ENCODE measurements at places on chromosomes 5 and 9.

GRCh38 chr5:1317921-1318565 lies 23.2 kb upstream of the TERT start:
- DNase-seq, result no peak

DNA sequence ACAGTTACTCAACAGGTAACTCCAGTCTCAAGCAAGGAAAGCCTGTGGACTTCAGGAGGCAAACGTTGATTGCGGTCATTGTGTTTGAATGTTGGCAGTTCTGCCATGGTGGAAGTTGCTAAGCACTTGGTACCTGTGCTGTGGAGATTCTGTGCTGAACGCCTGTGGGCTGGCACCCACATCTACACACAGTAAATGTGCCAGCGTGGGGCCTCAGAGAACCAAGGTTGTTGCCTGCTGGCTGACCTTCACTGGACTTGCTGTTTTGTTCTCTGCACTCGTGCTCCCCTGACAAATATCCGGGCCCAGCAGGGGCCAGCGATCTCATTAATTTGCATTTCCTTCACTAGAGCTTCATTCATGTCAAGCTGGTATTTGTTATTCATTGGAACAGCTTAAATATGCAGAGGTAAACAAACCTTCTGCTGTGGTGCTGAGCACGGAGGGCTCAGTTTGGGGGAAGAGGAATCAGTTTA lies 141.8 kb downstream of the PRKACG start:
- DNase-seq, result no peak

DNA sequence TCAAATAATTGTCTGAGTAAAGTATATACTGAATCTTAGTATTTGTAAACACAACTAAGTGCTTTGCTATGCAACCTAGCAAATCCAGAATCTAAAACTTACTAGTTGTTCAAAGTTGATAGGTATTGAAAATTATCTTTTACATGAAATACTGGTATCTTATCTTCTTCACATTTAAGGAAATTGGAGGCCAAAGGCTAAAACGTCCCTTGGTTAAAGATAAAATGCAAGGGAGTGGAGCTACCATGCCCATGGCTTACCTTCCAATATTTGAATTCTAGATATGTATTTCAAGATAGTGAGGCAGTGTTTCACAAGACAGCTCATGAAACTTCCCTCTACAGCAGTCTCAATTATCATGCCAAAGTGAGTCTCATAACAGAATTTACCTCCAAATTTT lies 373.5 kb downstream of the KIAA0825 start:
- DNase-seq, result no peak

GRCh38 chr9:127463382-127463781 lies 12.1 kb downstream of the LRSAM1 start:
- no peak for DNase-seq

- DNase-seq, result no peak
These were observed 14.5 kb upstream of the COL27A1 start for GRCh38 chr9:114140850-114141249.

DNA sequence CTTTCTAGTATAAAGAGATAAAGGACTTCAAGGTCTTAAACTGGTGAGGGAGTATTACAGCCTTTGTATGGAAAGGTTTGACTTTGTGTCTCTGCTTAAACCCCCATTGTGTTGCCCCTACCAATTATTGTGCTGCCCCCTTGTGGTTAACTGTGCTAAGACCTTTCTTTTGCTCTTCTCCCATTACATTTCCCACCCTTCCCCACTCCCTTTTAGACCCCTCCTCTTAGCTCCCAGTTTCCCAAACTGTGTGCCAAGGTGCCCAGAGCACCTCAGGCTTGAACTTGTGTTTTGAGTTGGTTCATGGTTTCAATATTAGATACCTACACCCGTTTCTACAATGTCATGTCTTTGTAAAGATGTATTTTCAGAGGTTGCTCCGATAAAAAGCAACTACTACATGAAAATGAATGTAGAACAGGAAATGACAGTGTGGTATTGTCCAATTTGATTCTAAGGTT lies 2.9 kb downstream of the JAK2 start:
- peak; percentile 83 for DNase-seq

- no peak for DNase-seq
These were observed 102.9 kb upstream of the KLF4 start for GRCh38 chr9:107592424-107592823.

DNA sequence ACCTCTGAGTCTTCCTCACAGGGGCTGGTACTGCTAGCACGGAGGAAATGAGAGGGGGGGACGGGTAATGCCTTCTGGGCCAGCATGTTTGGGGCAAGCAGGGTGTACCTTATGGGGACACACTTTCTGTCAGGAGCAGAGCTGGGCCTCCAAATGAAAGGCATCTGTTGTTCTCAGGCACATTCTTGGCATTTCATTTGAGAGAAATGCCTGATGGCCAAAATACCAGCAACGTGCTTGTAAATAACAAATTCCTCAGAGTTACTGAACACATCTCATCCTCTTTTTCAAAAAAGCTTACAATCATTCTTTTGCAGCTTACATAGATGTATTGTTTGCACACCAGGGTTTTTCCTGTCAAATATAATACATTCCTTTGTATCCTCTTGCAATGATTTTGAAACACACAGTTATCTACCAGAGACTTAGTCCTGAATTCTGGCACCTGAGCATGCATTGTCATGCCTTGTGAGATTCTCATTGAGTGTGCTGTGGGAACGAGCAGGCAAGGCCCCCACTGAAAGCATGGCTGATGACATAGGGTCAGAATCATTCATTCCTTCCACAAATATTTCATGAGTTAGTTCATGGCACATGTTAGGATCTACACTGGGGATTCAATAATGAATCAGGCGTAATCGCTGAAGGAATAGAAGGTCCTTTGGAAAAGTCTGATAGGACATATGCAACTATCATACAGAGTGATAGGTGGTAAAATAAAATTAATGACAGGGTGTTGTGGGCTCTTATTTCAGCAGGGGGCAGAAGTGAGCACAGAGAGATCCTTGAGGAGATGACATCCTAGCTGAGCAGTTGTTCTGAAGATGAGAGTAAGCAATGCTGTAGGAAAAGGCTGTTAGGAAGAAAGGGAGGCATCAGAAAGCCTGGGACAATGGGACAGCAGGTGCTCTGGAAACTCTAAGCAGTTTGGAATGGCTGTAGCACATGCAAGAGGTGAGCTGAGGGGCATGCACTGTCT lies 260.9 kb upstream of the TUT7 start:
- DNase-seq, result no peak

- DNase-seq, result no peak
These were observed 427.3 kb downstream of the PDE4D start for GRCh38 chr5:59466271-59466670.

DNA sequence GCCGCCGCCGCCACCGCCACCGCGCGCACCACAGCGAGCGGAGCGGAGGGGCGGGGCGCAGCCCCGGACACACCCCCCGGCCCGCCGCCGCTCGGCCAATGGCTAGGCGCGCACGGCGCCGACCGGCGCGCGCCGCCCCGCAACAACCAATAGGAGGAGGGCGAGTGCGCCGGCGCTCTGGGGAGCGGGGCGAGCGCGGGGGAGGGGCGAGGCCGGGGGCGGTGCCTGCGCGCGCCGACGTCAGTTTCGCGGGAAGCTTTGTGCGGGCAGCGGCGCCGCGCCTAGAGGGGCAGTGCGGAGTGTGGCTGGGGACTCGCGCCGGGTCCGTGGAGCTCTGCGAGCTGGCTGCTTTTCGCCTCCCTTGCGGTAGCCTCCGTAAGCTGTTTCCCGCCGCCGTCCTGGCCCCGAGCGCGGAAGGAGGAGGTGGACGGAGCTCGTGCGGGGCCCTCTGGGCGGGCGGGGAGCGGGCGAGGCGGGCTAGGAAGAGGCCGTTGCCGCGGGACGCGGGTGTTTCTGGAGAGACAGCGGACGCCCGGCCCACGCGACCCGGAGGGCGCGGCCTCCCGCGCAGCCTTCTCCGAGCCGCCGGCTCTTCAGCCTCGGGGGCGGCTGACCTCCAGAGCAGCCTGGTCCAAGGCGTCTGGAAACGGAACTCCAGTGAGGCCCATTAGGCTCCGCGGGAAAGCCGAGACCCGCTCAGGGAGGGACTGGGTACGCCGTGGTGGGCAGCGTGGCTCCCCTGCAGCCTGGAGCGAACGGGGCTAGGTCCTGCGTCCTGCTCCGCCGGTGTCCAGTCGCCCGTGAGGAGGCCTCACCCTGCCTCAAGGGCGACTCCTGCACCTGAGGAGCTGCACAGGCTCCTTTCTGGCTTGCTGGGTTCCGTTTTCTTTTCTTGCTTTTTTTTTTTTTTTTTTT lies at the start of gene ZMYND19:
TSS of gene ZMYND19 (minus strand) at position 44 of the 915 bp plus-strand sequence. CDS start 249 bp downstream, outside the sequence.
- peak; percentile 87 for DNase-seq

GRCh38 chr5:143698574-143698973 lies 113.4 kb upstream of the HMHB1 start:
- DNase-seq, result no peak

GRCh38 chr5:53820802-53821171 lies 260.3 kb downstream of the NDUFS4 start:
- DNase-seq, result no peak

- DNase-seq, result no peak
These were observed 39.1 kb downstream of the NIPBL start for GRCh38 chr5:36915653-36916052.

GRCh38 chr5:1235379-1235778 lies 10.2 kb downstream of the SLC6A18 start:
- DNase-seq, result no peak

DNA sequence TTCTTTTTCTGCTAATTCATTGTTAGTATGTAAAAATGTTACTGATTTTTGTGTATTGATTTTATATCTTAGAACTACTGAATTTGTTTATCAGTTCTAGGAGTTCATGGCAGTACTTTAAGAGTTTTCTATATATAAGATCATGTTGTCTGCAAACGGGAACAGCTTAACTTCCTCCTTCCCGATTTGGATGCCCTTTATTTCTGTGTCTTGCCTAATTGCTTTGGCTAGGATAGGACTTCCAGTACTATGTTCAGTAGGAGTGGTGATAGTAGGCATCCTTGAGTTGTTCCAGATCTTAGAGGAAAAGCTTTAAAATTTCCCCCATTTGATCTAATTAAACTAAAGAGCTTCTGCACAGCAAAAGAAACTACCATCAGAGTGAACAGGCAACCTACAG lies 20.1 kb downstream of the RCL1 start:
- no peak for DNase-seq

DNA sequence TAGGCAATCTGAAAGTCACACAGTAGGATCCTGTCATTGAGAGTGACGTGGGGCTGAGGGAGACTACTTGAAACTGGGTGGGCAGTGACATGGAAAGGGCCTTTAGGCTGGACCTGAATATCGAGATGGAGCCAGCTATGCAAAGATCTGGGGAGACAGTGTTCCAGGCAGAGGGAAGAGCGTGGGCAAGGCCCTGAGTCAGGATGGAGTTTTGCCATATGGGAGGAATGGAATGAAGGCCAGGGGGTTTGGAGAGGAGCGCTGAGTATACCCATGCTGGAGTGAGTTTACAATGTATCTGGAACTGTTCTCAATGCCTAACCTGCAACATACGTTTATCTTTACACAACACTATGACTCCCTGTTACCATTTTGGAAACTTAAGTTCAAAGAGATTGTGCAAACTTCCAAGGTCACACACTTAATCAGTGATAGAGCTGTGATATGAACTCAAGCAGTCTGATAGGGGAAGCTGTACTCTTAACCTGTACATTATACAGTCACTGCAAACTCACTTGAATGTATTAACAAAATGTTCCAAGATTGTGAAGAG lies 33.5 kb downstream of the INSYN2B start:
- DNase-seq, result no peak
